Activated T-helper 1 cell treated with anti-CD3 and anti-CD28 coated beads, Interleukin-2, amount 50 U/mL, for 16 hours (primary cell): ENCODE measurements at places on chromosomes 6 and 20.

DNA sequence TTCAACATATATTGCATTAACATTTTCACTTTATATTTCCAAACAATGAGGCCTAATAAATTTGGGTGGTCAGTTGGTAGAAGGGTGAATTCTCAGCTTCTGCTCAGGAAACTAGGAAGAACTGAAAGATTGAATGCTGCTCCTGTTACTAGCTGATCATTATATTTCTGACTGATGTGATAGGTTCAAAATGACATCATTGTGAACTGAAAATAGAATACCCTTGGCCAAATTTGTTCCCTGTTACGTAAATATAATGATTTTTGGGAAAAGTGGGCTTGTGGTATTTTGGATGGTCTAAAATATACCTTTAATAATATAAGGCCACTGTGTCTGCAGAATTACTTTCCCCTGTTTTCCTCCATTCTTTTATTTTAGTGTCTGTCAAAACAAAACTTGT lies 2.8 kb downstream of the UST start:
- no peak for DNase-seq

- DNase-seq = no peak
Measured at GRCh38 chr6:45610374-45610773, 232.6 kb upstream of the SUPT3H start.

GRCh38 chr20:48384147-48384818 lies 443.5 kb downstream of the PREX1 start:
- DNase-seq = no peak

GRCh38 chr6:81777586-81778268 lies 25.2 kb upstream of the TENT5A start:
- DNase-seq = no peak

DNA sequence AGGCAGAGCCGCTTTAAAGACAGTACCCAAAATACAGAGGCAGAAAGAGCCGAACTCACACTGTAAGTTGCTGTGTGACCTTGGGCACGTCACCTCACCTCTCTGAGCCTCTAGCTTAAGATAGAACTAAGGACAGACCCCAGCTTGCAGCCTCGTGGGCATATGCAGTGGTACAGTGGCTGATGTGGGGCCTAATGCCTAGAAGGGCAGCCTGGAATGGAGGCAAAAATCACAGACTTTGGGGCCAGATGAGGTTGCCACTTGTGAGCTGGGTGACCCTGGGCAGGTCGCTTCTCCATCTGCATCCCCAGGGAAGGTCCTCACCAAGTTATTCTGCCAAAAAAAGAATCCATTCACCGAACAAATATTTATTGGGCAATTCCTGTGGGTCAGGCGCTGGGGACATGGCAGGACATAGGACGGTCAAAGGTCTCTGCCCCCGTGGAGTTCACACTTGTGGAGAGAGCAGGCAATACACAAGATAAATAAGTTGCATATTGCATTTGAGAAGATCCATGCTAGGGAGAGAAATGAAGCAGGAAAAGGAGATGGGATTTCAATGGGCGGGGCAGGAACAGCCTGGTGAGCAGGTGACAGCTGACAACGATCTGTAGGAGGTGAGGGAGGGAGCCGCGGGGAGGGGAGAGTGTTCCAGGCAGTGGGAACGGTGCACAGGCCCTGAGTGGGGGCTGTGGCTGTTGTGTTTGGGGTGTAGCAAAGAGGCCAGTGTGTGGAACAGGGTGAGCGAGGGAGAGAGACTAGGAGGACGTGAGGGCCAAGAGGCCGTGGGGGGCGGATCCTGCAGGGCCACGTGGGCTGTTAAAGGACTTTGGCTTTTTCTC lies 115.2 kb downstream of the CEBPB start:
- DNase-seq = no peak

- DNase-seq = no peak
Measured at GRCh38 chr6:135087803-135088202, 33.2 kb upstream of the HBS1L start.

GRCh38 chr20:23046431-23046830 lies 3.0 kb downstream of the THBD start:
- DNase-seq = no peak

- DNase-seq = no peak
Measured at GRCh38 chr6:139442188-139442671, 67.8 kb upstream of the CITED2 start.

- no peak for DNase-seq
Measured at GRCh38 chr6:88381289-88381642, 215.1 kb upstream of the CNR1 start.

GRCh38 chr6:53441035-53441493 lies 92.3 kb upstream of the ELOVL5 start:
- DNase-seq = no peak

DNA sequence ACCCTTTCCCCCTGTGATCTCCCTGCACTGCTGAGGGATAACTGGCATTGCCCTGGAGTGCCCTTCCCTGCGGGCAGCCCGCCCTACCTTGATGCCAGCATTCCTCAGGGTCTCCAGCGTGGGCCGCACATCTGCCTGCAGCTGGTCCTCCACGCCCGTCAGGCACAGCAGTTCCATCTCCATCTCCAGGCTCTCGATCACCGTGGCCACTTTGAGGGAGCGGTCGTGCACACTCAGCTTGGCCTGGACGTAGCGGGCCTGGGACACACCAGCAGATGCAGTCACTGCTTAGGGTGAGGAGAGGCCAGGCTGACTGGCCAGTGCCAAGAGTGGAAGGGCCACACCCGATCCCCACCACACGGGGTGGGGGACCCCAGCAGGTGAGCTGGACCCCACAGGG lies 82.6 kb upstream of the NFATC2 start:
- DNase-seq = no peak

- DNase-seq = no peak
Measured at GRCh38 chr20:63766695-63767426, 27.3 kb downstream of the SLC2A4RG start.

GRCh38 chr6:149940672-149940982 lies 1.2 kb upstream of the ULBP2 start:
- no peak for DNase-seq

DNA sequence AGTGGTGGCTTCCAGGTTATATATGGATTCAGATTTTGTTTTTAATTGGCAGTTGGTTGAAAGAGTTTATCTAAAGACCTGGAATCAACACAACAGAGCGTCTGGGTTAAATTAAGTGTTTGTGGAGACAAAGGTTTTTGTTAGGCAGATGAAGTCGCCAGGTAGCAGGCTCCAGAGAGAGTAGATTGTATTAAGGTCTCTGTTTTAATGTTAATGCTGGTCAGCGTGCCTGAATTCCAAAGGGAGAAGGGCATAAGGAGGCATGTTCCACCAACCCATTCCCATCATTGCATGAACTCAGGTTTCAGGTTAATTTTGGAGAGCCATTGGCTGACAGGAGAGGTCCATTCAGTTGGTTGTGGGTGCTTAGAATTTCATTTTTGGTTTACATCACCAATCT lies 744.1 kb upstream of the GJE1 start:
- DNase-seq = no peak

DNA sequence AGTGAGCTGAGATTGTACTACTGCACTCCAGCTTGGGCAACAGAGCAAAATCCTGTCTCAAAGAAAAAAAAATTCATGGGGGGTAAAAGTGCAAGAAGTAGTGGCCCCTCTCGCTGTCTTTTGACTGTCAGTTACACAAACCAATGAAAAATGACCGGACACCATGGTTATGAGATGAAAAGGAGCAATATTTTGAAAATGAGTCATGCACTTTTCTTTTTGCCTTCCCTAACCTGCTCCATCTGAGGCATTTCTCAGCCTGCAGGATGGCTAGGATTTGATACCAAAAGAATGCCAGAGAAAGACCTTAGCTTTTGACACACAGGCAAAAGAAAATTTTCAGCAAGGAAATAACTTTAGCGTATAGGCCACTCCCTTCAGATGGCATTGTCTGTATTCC lies 181.7 kb upstream of the ARID1B start:
- no peak for DNase-seq

- DNase-seq = no peak
Measured at GRCh38 chr6:83313882-83314281, 117.0 kb downstream of the ME1 start.

- DNase-seq = no peak
Measured at GRCh38 chr6:35385457-35386202, 43.3 kb downstream of the PPARD start.

- no peak for DNase-seq
Measured at GRCh38 chr20:49161428-49162152, 26.5 kb downstream of the STAU1 start.

DNA sequence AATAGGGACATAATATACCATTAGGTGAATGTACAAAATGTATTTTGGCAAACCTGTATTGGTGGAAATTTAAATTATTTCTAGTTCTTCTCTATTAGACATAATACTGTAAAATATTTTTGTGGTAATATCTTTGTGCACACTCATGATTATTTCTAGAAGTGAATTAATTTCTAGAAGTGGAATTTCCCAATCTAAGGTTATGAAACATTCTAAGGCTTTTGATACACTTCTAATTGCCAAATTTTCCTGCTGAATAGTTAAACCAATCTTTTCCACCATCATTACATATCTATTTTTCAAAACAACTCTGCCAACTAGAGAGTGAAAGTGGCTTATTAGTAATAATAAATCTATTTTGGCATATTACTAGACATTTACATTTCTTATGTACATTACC lies 1.8 kb upstream of the CCND3 start:
- DNase-seq = no peak

- no peak for DNase-seq
Measured at GRCh38 chr20:62064770-62065673, 659 bp downstream of the TAF4 start.

DNA sequence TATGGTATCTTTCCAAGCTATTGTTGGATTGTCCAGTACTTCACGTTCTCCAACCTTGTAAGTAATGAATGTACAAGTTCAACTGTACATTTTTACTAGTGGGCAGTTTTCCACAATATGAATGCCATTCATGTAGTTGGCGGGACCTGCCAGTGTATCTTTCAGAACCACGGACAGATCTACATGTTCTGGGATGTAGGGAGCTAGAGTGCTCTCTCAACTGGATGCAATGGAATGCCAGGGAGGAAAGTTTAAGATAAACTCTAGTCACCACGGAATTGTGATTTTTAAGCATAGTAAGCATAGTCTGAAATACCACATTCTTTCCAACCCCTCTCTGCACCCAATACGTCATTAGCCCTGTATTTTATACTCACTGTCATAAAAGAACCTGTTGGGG lies 21.5 kb upstream of the HLA-C start:
- no peak for DNase-seq

GRCh38 chr6:84026721-84027164 lies 6.8 kb upstream of the MRAP2 start:
- DNase-seq = no peak

GRCh38 chr6:160992980-160993314 lies 1.4 kb downstream of the MAP3K4 start:
- DNase-seq = no peak

DNA sequence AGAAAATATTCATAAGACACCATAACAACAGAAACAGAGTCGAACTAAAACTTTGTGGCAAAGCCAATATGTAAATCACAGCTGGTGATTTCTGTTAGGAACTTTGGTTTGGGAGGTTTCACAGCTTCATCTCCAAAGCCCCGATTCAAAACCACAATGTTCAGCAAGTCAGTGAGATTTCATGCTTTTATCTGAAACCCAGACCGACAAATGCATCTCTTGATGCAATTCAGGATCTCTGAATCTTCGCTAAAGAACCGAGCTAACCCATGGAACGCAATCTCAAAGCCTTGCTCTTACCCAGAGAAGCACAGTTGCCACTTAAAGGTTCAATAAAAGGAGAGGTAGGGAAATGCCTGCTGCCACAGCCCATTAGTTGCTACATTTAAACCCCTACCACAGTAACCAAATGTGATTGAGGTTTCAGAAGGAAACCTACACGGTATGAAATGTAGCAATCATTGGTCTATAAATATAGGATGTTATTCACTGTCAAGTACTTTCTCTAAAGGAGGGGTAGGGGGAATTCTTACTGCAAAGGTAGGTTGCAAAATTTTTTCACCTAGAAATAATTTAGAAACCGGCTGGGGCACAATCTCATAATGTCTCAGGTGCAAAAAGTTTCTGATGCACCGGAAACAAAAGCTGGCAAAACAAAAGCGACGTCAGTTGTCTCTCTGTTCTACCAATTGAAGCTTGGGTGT lies 381.0 kb upstream of the ARID1B start:
- DNase-seq = no peak

GRCh38 chr6:72525821-72526510 lies 95.9 kb upstream of the KCNQ5 start:
- no peak for DNase-seq

- no peak for DNase-seq
Measured at GRCh38 chr6:3726421-3726820, 25.1 kb downstream of the PXDC1 start.

GRCh38 chr6:45569210-45569945 lies 191.6 kb upstream of the SUPT3H start:
- DNase-seq = no peak

DNA sequence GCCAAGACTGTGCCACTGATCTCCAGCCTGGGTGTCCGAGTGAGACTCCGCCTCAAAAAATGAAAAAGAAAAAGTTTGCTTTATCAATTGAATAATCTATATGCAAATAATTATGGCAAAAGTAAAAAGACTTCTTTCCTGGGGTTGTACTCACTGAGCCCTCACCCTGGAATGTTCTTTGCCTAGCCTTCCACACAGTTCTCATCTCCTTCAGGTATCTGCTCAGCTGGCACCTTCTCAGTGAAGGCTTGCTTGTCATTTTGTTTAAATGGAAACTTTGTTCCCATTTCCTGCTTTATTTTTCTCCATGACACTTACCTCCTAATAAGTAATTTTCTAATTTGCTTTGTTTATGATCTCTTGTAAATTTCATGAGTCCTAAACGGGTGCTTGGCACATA lies 96.7 kb downstream of the SGK1 start:
- DNase-seq = no peak

DNA sequence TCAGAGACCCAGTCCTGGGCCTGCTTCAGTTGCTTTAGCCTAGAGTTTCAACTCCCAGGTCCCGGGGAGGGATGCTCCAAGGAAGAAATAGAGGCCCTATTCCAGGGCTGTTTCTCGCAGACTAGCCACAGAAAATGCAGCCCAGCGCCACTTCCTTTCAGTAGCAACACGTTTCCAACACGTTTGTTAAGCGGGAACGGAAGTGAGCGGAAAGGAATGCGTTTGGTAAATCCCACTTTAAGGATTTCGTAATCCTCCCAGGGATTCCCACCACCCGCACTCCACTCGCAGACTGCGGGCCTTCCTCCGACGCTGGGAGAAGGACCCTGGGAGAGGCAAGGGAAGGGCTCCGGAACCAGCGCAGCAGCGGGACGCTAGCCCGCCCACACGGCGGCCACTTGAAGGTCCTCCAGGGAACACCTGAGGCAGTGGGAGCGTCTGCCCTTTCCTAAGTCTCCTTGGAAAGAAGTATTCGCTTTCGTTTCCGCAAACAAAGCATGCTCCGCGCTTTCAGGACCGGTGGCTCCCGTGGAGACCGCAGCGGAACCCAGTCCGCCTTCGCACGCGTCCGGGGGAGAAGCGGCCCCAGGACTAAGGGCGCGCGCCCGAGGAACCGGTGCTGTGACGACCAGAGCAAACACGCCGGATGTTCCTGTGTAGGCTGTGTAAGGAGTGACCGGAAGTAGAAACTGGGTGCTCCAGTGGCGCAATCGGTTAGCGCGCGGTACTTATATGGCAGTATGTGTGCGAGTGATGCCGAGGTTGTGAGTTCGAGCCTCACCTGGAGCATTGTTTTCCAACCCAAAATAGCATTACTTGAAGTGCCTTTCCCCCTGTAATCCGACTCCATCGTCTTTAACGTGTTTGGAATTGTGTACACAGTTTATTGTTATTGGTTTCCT lies 227.6 kb upstream of the PRSS16 start:
- no peak for DNase-seq
